ENCODE measurements at places on chromosomes 7 and 10. TPM values are rescaled to one million over a fixed set of nuclear protein-coding genes. Genes with fewer than 3 reads are reported as not detected.

DNA sequence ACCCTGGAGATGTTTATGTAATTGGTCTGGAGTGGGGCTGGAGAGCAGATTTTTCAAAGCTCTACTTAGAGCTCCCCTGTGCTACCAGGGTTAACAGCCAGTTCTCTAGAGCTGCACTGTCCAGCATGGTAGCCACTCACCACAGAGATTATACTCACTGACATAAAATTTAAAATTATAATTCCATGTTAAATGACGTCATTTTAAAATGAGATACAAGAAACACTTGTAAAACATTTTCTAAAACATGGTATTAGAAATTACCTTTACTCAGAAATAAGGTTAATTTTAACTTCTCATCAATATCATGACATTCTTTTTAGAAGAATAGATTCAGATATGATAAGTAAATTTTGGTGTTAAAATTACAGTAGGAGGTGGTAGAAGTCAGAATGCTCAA lies 306.2 kb upstream of the LRRN3 start:
- DNase-seq: no peak

GRCh38 chr7:30630986-30631385 lies 36.3 kb downstream of the GARS1 start:
- no peak for DNase-seq

Gene FFAR4
- 2.1 TPM for total RNA-seq

GRCh38 chr7:131859147-131859821 lies 302.9 kb upstream of the PODXL start:
- DNase-seq: peak; percentile 58

DNA sequence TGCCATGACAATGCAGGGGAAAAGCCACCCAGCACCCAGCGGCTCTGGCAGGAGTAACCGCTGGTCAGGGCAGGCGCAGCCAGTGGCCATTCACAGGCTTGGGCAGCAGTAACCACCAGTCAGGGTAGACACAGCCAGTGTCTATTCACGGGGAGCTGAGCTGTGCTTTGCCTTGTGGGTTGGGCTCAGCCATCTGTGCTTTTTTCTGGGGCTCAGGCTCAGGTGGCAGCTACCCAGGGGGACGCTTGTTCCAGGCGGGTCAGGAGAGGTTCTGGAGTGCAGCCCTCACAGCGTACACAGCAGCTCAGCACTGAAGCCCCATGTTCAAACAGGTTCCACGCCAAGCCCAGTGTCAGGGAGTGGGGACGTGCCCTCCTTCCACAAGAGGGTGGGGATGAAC lies 28.5 kb downstream of the FOXL3 start:
- DNase-seq: no peak

Gene NPC1L1
- not detected for total RNA-seq

DNA sequence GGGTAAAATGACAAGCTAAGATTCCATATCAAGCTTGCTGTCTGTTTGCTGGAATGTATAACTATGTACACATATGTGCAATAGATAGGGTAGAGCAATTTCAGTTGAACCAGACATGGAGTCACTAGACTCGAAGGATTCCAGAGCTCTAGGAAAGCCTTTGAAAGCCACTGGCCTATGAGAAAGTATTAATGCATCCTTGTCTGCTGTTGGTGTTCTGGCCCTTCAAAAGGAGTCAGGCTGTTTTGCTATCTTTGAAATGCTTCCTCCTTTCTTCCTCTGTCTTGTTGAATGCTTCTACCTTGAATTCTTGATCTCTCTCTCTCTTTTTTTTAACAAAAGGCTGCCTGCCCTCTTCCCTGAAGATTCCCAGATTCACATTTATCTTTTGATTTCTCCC lies 20.8 kb upstream of the HGF start:
- DNase-seq: no peak

Gene TMEM229A
- total RNA-seq: 0.17 TPM

GRCh38 chr10:63003816-63004453 lies 129.2 kb upstream of the NRBF2 start:
- DNase-seq: no peak

DNA sequence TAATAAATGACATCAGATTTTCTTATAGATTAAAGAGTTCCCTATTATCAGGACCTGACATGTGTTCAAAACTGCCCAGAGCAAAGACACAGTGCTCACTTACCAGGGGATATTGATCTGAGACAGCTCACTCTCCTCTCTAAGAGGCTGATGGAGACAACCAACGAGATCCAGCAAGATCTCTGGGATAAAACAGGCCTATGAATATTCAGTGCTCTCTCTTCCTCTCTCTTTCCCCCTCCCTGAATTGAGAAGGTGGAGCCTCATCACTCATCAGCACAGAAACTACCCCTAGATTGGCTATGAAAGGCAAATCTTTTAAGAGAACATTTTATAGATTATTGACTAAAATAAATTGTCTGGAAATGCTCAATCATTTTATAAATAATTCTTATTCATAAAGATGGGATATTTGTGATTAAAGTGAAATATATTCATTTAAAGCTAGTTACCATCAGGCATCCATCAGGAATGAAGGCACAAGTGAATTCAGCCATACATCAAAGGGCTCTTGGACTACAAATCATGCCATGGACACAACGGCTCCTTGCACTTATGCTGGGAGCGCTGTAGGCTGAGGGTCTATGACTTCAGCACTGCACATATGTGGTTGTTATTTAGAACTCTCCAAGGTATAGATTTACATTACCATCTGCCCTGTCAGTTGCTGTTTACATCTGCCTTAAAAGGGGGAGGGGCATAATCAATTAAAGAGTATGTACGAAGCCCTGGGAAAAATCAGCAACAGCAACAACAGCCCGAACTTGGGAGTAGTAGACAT lies 3.4 kb upstream of the PPP1R17 start:
- no peak for DNase-seq

- no peak for DNase-seq
Observed at GRCh38 chr10:67662415-67662814, 33.6 kb downstream of the CTNNA3 start.

- no peak for DNase-seq
Observed at GRCh38 chr10:121449482-121449924, 148.7 kb downstream of the FGFR2 start.

DNA sequence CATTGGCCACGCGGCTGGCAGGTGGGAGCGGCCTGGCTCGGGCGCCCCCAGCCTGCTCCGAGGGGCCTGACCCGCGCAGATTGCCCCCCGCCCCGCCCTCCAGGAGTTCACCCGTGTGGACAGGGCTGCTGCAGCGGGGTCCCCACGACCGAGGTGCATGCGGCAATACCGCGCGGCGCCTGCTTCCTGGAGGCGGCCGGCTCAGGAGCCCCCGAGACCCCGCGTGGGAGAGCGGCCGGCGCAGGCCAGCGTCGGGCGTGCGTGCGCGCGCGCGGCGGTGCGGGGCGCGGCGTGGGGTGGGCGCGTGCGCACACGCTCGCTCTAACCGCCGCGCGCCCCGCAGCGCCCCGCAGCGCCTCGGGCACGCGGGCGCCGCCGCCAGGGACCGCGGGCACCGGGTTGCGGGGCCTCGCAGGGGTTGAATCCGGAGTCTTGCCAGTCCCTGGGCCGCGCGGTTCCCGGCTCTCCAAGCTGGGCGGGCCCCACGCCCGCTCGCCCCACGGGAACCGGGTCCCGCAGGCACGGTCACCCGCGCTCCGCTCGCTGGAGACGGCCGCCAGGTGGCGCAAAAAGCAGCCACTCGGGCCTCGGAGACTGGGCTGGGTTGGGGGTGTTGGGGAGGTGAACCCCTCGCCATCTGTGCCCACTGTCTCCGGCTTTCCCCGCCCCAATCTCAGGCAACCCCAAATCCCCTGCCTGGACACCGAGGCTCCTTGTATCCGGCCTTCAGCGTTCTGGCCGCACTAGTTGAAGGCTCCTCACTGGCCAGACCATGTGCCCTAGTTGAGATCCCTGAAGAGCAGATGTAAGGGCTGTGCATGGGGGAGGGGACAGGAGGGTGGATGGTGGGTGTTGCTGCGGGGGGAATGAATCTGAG lies 1.3 kb upstream of the ACHE start:
- DNase-seq: peak; percentile 34

GRCh38 chr10:100890673-100891317 lies 22.0 kb upstream of the SLF2 start:
- no peak for DNase-seq

GRCh38 chr10:124917428-124918190 lies 24.3 kb upstream of the ZRANB1 start:
- peak; percentile 86 for DNase-seq

GRCh38 chr10:44818701-44819127 lies 92.4 kb upstream of the TMEM72 start:
- no peak for DNase-seq

DNA sequence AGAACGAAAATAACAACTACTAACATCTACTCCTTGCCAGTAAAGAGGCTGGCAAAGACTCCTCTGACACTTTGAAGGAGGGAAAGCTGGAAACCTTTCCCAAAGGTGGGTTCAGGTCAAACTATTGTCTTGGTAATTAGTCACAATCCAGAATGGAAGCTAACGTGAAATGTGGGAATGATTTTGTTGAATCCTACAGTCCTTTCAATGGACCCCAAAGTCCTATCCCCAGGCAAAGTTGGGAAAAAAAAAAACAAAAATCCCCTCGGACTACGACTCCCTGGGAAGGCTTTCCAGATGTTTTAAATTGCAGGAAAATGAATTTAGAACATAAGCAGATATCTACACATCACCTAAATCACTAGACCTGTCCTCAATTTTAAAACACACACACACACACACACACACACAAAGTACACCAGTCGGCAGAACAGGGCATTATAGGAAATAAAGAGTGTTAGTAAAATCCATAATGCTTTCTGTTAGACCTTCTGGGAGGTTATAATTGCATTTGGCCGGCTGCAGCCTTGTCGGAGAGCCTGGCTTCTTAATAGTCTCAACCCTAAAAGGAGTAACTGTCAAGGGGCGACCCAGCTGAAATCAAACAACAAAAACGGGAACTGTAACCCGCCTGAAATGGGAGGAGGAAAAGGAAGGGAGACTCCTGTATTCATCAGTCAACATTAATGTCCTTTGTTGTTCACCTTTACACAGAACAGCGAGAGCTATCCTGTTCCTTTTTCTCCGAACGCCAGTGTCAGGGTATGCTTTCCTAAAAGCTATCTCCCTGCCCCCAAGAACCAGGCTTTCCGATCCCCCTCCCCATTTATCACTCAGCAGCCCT lies 1.5 kb downstream of the DOCK4 start:
- DNase-seq: peak; percentile 35

Gene TAS2R3
- 2.7 TPM for total RNA-seq

GRCh38 chr10:97548828-97549455 lies 23.6 kb upstream of the ANKRD2 start:
- no peak for DNase-seq

Gene ECHDC3
- total RNA-seq: 32.6 TPM

- no peak for DNase-seq
Observed at GRCh38 chr7:684416-684815, 42.1 kb upstream of the DNAAF5 start.

GRCh38 chr7:41205600-41205999 lies 497.3 kb downstream of the INHBA start:
- no peak for DNase-seq

- DNase-seq: no peak
Observed at GRCh38 chr7:288671-289101, 1.3 kb upstream of the FOXL3 start.

Gene CYP26C1
- total RNA-seq: 0.42 TPM

- DNase-seq: no peak
Observed at GRCh38 chr7:150410680-150411346, 31.7 kb downstream of the ZNF775 start.

DNA sequence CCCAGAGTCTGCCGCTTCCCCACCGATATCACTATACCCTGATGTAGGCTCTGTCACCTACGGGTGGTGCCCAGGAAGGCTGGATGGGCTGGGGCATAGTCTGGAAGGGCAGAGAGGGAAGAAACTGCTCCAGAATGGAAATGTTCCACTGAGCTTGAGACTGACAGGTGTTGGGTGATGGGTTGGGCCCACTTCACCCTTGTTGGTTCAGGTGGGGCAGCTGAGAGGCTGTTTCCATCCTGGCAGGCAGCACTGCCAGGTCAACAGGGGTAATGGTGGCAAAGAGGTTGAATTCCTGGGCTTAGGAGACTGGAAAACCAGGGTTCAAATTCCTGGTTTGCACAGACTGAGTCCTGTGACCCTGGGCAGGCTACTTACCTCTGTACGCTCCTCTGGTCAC lies 28.5 kb upstream of the FRAT2 start:
- no peak for DNase-seq

Gene INMT
- 164 TPM for total RNA-seq

DNA sequence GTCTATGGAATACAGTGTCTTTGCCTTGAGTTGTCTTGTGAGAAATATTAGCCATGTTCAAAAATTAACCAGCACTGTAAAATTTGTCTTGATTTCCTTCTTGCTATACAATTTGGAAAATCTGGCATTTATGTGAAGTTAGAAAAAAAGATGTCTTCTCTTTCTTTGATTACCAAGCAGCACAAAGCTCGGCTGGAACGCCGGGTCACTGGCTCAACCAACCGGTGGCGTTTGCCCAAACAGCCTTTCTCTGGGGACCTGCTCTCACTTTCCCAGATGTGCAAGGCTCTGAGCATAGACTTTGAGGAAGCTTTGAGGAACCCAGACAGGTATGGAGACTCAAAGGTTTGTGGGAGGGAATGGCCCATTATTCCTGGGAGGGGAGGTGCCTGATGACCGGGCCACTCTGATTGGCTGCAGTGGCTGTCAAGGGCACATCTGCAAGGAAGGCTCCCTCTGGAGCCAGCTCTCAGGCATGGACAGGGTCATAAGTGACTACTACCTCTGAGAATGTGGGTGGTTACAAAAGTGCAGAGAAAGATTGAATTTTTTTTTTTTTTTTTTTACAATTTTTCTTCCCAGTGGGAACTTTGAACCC lies 5.6 kb downstream of the BTBD16 start:
- no peak for DNase-seq

- DNase-seq: no peak
Observed at GRCh38 chr10:77698267-77698931, 60.8 kb upstream of the KCNMA1 start.

Gene FAM25G
- not detected for total RNA-seq

- DNase-seq: peak; percentile 34
Observed at GRCh38 chr10:128263891-128264688, 137.9 kb upstream of the MKI67 start.

DNA sequence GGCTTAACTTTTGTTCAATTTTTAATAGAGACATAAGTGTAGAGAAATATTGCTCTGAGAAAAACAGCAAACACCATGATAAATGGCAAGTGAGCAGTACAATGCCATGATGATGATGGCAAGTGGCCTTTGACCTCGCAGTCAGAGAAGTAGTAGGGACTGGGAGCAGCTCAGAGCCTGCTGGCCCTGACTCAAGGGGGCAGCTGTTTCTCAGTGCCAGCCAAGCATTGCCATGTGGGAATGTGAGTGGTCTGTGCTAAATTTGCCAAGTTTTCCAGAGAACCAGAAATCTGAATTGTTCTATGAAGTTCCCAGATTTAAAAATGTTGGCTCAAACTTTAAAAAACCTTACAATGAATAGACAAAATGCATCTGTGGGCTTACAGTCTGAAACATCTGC lies 187.9 kb downstream of the BICC1 start:
- no peak for DNase-seq

GRCh38 chr10:57696641-57697040 lies 571.1 kb downstream of the IPMK start:
- no peak for DNase-seq

All from left lung (tissue), 14 donors.